ENCODE measurements at places on chromosomes 12 and 14.

GRCh38 chr12:16606991-16607390 lies 1.0 kb upstream of the LMO3 start:
- no peak for DNase-seq

DNA sequence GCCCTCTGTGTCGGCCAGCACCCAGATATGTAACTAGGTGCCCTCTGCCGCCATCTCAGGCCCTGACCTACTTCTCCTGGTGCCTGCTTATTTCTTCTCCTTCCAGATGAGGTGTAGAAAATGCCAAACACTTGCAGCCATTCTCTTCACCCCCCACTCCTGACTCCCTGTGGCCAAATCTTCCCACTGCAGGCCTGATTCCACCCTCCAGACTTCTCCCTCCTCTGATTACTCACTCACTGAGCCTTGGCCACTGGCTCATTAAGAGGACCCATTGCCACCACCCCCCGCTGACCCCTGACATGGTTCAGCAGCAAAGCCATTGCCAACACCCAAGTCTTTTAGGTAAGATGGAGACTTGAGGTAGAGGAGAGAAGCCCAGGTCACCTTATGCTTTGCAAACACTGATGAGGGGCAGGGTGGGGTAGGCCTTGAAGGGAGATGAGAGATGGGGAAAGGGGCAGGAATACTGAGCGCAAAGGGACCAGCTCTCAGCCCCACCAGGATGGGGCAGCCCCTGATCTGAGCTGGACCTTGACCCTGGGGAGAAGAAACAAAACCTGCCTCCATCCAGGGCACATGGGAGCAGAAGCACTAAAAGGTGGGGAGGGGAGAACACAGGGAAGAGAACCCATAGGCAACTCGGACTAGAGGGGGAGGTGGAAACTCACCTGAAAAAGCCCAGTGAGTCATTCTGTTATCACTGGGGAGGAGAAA lies 25.1 kb upstream of the ANO2 start:
- DNase-seq: no peak

- DNase-seq: no peak
Observed at GRCh38 chr12:80157645-80158044, 58.3 kb downstream of the OTOGL start.

- no peak for DNase-seq
Observed at GRCh38 chr12:80677994-80678393, 29.4 kb upstream of the MYF6 start.

GRCh38 chr14:105588236-105588860 lies 62.0 kb downstream of the TMEM121 start:
- DNase-seq: no peak

- no peak for DNase-seq
Observed at GRCh38 chr12:31393004-31393550, 67.1 kb upstream of the SINHCAF start.

GRCh38 chr14:42316693-42317092 lies 710.0 kb downstream of the LRFN5 start:
- no peak for DNase-seq

GRCh38 chr12:53399896-53400295 lies 19.9 kb downstream of the SP1 start:
- no peak for DNase-seq

DNA sequence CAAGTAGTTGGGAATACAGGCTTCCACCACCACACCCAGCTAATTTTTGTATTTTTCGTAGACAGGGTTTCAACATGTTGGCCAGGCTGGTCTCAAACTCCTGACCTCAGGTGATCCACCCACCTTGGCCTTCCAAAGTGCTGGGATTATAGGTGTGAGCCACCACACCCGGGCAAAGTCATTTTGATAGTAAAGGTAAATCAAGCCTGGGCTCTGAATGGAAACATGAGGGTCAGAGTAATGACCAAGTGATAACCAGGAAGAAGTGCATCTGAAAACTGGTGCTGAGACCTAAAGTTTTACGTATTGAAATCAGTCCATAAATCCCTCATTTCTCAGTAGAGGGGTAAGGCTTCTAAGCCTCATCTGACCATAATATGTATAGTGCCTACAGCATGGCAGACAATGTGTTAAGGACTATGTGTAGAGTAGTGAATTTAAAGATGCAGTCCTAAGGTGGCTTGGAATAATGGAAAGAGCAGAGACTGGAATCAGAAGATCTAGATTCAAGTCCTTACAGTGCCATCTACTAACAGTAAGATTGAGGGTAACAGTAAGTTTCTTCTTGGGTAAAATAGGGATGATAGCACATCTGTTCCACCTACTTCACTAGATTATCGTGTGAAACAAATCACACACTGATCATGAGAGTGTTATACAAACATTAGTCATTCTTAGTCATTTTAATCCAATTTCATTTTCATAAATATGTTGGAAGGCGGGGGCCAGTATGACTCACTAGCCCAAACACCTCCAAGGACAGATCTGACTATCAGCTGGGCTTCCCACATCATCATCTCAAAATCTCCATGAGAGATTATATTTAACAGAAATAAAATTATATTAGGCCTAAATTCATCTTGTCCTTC lies 11.2 kb downstream of the MAP4K5 start:
- no peak for DNase-seq

DNA sequence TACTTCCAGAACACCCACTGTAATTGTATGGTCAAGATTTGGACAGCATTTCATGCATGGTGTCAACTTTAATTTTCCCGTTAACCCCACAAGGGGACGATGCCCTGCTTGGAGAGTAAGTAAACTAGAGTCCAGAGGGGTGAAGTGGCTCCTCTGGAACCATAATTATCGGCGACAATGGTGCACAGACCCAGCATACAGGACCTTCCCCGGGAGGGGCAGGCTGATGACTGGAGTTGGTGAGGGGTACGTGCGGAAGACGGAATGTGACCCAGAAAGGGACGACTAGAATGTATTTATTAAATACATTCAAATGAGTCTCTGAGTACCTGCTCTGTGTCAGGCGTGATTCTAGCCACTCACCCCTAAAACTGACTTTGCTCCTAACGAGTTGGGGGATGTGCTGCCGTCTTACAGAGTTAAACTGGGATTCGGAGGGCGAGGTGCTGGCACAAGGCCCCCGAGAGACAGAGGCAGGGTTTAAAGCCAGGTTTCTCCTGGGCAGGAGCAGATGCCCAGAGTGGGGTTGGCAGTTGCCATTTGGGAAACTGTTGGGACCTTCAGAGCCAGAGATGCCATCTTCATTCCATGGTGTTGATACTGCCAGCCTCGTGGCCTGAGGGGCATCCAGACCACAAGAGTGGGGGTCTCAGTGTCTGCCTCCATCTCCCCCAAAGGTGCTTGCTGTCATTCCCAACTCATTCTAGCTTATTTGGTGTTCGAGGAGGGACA lies 10.9 kb downstream of the RTL1 start:
- DNase-seq: no peak

GRCh38 chr12:108578264-108578663 lies 15.9 kb downstream of the ISCU start:
- no peak for DNase-seq

DNA sequence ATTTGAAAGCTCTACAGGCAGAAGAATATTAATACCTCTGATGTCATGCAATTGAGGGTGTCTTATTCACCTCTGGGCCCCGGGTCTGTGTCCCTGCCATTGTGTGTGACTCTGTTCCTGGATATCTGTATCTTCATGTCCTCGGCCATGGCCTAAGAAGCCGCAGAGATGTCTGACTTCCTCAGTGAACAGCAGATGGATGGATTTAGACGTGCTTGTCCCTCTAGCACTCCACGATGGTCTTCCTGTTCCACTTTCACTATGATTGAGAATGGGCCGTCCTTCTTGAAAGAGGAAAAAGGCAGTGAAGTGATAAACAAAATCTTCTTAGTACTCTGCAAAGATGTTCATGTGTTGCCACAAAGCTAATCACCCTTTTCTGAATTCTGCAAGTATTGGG lies 217.4 kb downstream of the SLC41A2 start:
- DNase-seq: no peak

DNA sequence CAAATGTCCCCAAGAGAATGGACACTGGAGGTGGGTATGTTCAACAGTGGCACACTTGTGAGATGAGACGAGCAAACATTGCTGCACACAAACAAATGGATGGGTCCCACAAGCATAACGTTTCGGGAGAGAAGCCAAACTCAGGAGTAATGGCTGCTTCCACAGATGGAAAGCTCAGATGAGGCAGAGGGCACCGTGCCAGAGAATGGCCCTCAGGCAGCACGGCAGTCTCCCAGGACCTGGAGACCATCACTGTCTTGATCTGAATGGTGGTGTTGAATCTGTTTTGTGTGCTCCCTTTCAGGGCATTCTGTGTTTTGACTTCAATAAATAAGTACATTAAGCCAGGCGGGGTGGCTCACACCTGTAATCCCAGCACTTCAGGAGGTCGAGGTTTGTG lies 8.5 kb upstream of the CDCA4 start:
- peak; percentile 73 for DNase-seq

DNA sequence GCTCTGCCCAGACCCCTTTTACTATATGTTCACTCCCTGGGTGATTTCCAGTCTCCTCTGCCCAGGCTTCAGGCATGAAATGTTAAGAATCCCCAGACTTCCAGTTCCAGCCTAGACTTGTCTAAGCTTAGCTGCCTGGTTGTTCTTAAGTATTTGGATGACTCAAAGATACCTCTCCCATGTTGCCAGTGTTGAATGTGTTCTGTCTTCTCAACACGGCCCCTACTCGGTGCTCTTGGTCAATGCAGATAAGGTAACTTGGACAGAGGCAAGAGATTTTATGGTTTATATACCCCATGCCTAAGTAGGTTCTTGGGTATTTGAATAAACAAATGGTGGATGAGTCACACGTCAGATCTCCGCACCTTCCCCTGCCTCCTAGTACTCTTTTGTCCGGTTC lies 13.6 kb downstream of the PIWIL1 start:
- DNase-seq: no peak

DNA sequence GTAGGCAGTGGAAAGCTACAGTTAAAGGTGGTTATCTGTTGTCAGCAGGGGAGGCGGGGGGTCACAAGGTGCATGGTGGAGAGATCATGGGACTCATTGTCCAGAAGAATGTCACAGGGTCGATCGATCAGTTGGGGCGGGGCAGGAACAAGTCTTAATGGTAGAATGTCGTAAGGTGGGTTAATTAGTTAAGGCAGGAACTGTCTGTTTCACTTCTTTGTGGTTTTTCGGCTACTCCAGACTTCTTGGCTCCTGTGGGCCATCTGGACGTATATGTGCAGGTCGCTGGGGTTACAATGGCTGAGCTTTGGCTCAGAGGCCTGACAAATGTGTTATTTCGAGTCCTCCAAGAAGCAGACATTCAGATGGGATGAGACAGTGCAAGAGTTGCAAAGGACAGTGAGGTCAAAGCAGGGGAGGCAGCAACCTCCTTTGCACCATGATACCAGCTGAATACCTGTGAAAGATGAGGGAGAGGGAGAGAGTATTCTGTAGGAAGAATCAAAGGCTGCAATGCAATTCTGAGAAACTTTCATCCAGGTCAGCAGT lies 246.9 kb upstream of the TMEM132C start:
- DNase-seq: no peak

- no peak for DNase-seq
Observed at GRCh38 chr14:52790011-52790755, 1.2 kb downstream of the GNPNAT1 start.

- DNase-seq: peak; percentile 74
Observed at GRCh38 chr12:42023733-42024494, 120.8 kb downstream of the GXYLT1 start.

DNA sequence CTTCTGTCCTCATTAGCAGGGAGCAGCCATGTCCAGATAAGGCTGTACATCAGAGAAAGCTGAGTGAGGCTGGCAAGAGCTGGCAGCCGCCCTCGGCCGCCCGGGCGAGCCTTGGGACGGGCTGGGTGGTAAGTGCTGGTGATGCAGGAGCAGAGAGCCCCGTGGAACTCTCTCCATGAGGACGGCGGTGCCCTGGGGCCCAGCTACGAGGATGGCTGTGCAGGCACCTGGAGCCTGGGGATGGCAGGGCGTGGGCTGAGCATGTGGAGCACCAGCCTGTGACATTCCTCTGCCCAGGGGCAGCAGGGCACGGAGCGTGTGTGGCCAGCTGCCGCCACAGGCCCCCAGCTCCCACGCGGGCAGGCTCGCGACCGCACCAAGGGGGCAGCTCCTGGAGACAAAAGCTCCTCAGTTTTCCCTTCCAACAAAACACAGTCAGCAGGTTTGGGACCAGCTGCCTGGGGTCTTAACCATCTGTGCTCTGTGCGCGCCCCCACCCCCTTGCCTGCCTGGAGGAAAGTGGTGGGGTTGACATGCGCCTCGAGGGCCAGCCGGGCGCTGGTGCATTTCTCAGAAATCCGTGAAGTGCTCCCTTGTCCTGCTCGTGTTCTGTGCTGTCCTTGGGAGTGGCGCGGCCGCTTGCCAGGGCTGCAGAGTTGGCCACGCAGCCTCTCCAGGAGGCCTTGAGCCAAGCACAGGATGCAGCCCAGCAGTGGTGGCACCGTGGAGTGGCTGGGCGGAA lies 21.4 kb downstream of the PACS2 start:
- DNase-seq: peak; percentile 8

DNA sequence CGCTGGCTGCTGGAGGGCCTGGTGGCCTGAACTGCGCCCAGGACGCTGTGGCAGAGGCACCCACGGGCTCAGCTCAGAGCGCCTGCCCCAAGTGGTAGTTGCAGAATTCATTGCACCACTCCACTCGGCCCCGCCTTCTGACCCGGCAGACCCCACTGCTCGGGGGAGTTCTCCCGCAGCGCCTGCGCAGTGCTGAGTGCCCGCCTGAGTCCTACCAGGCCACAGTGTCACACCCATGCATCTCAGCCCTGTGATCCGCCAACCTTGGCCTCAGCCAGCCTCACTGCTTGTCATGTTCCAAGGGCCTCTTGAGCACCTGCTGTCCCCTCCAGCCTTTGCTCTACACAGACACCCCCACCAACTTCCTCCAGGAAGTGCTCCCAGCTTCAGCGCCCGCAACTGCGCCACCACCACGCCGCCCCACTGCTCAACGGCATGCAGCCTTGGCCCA lies 12.2 kb downstream of the DEGS2 start:
- no peak for DNase-seq

- DNase-seq: peak; percentile 38
Observed at GRCh38 chr14:73634011-73634833, 10.6 kb upstream of the DNAL1 start.

GRCh38 chr12:77122661-77123060 lies 57.3 kb upstream of the E2F7 start:
- DNase-seq: no peak

- peak; percentile 100 for DNase-seq
Observed at GRCh38 chr14:81533536-81534343, at the start of gene SEL1L. SEL1L (minus strand) TSS chr14:81533853; CDS start chr14:81533744, 109 bp downstream.

DNA sequence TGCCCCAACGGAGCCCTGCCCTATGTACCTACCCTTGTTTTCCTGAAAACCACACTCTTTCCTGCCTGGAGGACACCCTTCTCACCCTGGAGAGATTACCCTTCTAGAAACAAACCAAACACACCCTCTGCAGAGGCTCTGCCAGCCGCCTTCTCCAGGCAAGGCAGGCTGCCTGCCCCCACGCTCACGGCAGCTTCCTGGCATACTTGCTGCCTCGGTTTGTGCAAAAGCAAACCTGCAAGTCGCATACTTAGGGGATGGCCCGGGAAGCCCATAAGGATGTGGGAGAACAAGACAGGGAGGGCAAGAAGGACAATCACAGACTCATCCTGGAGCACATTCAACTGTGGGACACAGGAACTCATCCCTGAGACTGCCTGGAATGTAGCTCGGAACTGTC lies 154.0 kb upstream of the DIO3 start:
- DNase-seq: no peak
